Activated CD4-positive, alpha-beta T cell treated with anti-CD3 and anti-CD28 coated beads, Interleukin-2, amount 10 ng/mL, durations not matched to agents 7 days and 5 days (primary cell): ENCODE measurements at places on chromosomes 7 and 10. TPM values are rescaled to one million over a fixed set of nuclear protein-coding genes. Genes with fewer than 3 reads are reported as not detected.

ZNF853 gene
- total RNA-seq: 0.33 TPM

CAMK2B gene
- total RNA-seq: not detected

ZKSCAN5 gene
- total RNA-seq: 14.1 TPM

DNA sequence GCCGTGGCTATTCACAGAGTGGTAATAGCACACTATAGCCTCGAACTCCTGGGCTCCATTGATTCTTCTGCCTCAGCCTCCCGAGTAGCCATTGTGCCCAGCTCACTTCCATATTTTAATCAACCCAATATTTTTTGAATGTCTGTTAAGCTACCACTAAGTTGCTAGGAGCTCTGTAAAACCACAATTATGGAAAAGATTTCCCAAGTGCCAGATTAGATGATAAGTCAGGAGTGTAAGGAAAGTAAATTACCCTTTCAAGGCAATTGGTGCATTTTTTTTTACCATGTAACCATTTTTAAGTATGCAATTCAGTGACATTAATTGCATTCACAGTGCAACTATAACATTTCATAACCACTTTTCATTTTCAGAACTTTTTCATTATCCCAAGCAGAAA is 87.5 kb upstream of the GATAD1 start:
- no peak overlapping the region for H3K4me3 ChIP-seq
- DNase-seq: no peak
- H3K36me3 ChIP-seq: peaks cover 38% of the 10 kb centered on the region
- no peaks in the 10 kb centered on the region for H3K27me3 ChIP-seq
- H3K27ac ChIP-seq: no peak overlapping the region
- peaks cover 1% of the 10 kb centered on the region for H3K4me1 ChIP-seq

GRCh38 chr10:132388891-132389432 is 8.0 kb upstream of the PWWP2B start:
- H3K27me3 ChIP-seq: no peaks in the 10 kb centered on the region
- peaks cover 4% of the 10 kb centered on the region for H3K4me1 ChIP-seq
- no peak overlapping the region for H3K4me3 ChIP-seq
- no peaks in the 10 kb centered on the region for H3K36me3 ChIP-seq
- no peak for DNase-seq
- no peak overlapping the region for H3K27ac ChIP-seq

- H3K27ac ChIP-seq: peak overlapping the region; percentile 97
- no peak for DNase-seq
- H3K4me3 ChIP-seq: peak overlapping the region; percentile 83
- H3K36me3 ChIP-seq: no peaks in the 10 kb centered on the region
- no peaks in the 10 kb centered on the region for H3K27me3 ChIP-seq
- peaks cover 44% of the 10 kb centered on the region for H3K4me1 ChIP-seq
Measured at GRCh38 chr7:101857358-101857811, 40.0 kb downstream of the CUX1 start.

DNA sequence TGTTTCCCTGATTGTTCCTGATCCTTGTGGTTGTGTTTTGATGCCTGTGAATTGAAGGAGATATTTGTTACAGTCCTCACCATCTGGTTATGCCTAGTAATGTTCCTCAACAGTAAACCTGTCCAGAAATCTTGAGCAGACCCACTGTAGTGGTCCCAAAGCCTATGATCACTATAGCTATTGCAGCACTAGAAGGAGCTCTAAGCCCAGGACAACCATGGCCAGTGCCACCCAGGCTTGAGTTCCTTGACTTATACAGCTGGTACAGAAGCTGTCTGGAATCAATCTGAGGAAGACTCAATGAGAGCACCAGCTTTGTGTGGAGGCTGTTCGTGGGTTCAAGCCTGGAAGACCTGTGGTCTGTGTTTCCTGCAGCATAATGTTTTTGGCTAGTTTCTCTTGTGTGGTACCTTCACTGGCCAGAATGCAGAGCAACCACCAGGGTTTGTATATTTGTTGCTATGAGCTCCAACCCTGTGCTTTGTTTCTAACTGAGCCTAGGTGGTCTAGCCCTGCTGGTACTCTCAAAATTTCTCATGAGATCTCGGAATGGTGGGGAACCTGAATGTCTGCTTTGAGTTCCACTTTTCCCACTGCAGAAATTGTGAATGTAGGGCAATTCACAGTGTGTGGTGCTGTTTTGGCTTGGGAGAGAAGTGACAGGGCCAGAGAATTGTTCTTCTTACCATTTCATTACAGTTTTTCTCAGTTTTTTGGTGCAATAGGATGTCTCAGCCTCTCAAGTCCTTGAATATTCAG is 355.2 kb downstream of the SUGCT start:
- H3K4me3 ChIP-seq: no peak overlapping the region
- no peaks in the 10 kb centered on the region for H3K36me3 ChIP-seq
- H3K4me1 ChIP-seq: no peaks in the 10 kb centered on the region
